Muscle of leg (tissue), 16 donors: ENCODE measurements at places on chromosomes 1 and 21.

DNA sequence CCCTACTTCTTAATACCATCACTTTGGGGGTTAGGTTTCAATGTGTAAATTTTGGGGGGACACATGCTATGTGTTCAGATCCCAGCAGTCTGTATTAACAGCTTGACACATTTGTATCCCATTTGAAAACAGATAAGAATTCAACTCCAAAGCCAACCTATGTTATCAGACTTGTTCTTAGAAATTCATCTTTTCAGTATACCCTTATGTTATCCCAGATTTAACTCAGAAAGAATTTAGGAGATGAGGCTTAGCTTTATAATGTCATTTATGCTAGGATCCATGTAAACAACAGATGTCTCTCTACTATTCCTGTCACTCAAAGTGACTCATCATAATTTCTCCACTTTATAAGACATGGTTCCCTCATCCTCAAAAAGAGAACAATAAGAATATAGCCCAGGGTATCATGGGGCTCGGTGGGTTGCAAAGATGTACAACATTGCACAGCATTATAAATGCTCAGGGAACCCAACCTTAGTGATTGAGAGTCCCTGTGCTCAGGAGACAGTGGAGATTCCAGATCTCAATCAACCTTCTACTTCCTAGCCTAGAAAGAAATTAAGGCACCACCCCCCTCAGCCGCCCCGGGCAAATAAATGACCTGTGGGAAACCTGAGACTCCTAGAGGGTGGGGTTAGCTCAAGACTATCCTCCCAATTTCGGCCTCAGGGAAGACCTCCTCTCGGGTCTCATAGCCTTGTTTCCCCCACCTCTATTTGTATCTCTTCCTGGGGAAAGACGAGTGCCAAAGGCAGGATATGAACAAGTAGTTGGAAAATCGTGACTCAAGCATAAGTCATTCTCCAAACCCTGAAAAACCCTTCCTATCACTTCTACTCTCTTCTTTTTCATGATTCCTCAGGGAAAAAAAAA lies 265.1 kb upstream of the CAMK1G start:
- DNase-seq: no peak

GRCh38 chr21:26320596-26320995 lies 150.0 kb upstream of the APP start:
- DNase-seq: peak; percentile 94

- DNase-seq: no peak
These were observed 9.2 kb downstream of the ADPRS start for GRCh38 chr1:36097693-36098585.

- peak; percentile 35 for DNase-seq
These were observed 9.3 kb upstream of the ETS2 start for GRCh38 chr21:38796424-38796823.

- peak; percentile 75 for DNase-seq
These were observed 67.7 kb downstream of the ALG6 start for GRCh38 chr1:63435161-63435560.

DNA sequence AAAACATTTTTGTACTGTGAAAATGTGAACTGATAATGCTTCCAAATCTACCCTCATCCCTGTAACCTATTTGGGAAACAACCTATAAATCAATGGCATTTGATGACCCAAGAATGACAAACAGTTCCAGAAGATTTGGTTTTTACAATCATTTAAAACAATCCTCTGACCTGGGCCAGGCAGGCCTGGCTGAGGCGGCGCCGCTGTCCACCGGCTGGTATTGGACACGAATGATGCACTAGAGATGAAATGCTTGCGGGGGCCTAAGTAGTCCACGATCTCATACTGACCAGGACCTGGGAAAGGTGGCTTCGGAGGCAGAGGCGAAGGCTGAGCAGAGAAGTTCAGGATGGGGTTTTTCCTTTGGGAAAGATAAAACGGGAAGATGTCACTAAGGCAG lies 41.5 kb downstream of the GRHL3 start:
- DNase-seq: no peak

GRCh38 chr1:65896721-65897120 lies 104.0 kb downstream of the PDE4B start:
- DNase-seq: no peak

- DNase-seq: no peak
These were observed 70.0 kb downstream of the FAAP20 start for GRCh38 chr1:2124446-2125198.

DNA sequence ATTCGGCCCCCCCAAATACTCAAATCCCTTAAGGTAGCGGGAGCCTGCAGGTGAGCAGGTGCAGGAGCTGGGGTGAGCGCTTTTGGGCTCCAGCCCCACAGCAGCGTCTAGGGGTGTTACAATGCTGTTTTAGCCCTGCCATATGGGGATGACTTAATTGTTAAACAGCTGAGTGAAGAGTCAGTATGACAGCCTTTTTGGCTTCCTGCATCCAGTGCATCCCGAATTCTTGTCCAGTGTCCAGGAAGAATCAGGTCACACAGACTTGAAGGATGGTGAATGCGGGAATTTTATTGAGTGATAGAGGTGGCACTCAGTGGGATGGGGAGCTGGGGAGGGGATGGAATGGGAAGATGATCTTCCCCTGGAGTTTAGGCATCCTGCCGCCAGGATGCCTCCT lies 30.4 kb upstream of the HHAT start:
- DNase-seq: peak; percentile 77

GRCh38 chr1:159180516-159180915 lies 9.1 kb downstream of the CADM3 start:
- no peak for DNase-seq

- no peak for DNase-seq
These were observed 74.0 kb upstream of the ZBTB18 start for GRCh38 chr1:243977094-243977493.

DNA sequence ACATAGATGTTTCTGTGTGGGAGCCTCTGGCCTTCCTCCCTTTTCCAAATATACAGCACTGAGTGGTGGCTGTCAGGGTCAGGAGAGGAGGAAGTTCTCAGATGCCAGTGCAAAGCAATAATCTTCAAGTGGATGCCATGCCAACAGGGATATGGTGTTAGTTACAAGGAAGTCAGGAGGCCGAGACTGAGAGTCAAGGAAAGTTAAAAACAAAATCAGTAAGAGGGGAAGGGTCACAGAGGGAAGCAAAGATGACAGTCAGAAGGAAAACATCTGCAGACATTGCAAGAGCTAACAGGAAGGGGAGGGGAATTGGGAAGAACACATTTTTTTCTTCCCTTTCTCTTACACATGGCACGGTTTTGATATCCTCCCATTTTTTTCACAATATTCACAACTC lies 691.4 kb downstream of the ADGRL2 start:
- DNase-seq: peak; percentile 50

DNA sequence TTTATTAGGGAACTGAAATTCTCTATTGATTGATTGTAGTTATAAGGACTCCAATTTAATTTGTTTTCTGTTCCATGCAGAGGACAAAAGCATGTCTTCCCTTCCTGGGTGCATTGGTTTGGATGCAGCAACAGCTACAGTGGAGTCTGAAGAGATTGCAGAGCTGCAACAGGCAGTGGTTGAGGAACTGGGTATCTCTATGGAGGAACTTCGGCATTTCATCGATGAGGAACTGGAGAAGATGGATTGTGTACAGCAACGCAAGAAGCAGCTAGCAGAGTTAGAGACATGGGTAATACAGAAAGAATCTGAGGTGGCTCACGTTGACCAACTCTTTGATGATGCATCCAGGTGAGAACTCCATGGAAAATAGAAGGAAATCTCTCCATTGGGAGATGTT lies 1.5 kb downstream of the SETDB1 start:
- DNase-seq: no peak

DNA sequence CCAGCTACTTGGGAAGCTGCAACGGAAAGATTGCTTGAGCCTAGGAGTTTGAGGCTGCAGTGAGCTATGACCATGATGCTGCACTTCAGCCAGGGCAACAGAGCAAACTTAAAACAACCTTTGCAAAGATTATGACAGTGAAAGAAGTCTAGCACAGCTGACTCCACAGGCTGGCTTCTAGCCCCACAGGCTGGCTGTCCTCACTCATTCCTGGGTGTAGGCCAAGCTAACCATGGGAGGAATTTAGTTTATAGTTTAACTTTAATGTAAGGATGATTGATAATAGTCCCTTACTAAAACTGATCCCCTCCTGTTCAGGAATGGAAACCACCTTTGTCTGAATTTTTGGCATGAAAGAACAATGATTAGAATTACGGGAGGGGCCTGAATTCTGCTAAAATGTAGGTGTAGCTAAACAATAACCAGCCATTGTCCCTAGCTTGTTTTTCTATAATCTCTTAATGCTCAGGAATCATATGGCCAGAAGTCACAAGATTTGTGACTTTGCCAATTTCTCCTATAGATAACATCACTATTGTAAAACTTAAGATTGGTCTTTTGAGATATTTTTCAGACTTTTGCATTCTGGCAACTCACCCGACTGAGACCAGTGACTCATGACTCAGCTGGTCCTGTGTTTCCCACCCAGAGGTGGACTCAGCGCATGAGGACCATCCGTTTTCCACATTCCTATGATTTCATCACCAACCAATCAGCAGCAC lies 28.1 kb upstream of the SGIP1 start:
- DNase-seq: peak; percentile 18

DNA sequence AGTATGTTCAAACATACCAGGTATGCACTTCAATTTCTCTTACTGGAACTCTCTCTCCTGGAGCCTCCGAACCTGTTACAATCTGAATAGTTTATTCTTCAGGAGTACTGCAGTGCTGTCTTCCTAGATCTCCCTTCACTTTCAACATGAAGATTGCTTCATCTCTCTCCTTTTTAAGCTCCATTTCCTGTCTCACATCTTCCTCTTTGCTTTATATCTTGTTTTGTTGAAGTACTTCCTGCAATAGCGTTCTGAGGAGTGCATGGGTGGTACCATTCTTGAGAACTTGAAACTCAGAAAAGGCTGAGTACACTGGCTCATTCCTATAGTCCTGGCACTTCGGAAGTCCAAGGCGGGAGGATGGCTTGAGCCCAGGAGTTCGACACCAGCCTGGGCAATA lies 15.7 kb upstream of the C1orf146 start:
- DNase-seq: no peak
